ENCODE measurements at places on chromosomes 6 and 20.

DNA sequence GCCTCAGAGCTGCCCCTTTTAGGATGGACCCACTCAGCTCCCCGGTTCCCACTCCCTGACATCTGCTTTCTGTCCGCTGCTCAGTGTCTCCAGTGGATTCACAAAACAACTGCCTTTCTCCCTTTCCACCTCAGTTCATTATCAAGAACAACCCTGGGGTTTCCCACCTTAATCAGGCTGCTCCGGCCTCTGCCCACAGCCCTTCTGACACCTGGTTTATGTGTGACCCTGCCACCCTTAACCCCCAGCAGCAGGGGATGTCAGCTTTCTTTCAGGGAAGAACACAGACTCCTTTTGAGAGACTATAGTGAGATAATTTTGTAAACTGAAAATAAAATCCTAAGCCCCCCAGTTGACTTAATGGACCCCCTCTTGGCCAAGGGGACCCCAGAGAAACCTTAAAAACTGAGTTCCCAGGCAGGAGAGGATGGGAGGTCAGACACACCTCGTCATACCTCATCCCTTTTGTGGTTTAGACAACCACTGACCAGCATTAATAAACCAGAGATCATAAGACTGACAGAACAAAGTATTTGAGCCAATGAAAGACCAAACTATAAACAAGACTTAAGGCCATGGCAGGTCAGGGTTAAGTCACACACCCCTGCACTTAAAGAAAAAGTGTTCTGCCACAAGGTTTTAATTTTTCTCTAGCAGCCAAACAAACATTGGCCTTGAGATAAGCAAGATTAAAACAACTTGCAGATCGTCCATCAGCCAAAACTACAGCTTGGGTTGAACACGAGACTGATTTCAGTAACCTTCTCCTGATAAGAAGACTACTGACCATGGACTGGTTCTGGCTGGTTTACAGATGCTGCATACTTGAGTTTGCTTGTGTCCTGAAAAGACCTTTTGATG is 42.4 kb upstream of the DDR1 start:
- no peak for DNase-seq

DNA sequence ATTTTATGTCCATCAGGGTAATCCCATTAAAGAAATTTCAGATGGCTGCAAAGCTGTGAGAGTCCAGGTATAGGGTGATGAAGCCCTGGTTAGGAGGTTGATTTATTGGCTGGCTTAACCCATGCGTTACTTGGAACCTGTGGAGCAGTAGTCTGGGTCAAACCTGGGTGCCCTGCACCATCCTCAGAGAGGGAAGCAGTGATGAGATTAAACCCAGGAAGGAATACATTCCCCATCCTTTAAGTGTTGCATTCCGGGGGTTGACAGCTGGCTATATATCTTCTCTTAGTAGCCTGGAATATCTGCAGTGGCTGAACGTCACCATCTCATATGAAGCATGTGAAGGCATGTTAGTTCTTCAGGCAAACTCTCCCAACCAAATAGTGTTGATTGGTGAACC is 44.9 kb upstream of the JAG1 start:
- DNase-seq, result no peak

DNA sequence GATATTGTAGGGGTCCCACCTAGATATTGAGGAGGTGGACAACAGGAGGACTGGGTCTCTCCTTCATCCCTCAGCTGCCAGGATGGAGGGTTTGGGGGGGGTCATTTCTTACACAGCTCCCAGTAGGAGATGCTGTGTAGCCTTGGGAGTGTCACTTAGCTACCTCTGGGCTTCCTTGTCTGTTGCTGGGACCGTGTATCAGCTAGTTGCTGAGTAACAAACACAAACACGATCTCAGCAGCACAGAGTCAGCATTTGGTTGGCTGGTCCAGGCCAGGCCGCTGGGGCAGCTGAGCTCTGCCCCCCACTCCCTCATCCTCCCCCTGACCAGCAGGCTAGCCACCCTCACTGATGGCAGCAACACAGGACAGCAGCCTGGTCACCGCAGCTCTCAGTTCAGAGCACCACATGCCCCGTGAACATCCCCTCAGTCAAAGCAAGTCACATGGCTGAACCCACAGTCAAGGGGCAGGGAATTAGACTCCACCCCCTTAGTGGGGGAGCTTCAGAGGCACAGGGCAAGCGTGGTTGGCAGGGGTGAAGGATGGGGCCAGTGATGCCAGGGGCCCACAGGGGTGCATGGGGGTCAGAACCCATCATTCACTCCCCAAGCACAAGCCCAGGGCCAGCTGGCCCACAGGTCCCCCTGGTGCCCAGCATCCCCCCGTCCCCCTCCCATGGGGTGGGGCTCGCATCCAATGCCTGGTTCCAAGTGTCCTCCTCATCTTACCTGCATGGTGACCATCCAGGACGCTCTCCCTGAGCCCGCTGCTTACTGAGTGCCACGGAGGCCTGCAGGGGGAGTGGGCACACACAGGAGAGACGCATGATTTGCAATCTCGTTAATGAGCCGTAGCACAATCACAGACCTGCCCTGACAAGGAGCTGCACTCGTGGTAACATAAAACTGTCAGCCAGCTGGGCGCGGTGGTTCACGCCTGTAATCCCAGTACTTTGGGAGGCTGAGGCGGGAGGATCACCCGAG is 112.4 kb downstream of the TAF4 start:
- no peak for DNase-seq

DNA sequence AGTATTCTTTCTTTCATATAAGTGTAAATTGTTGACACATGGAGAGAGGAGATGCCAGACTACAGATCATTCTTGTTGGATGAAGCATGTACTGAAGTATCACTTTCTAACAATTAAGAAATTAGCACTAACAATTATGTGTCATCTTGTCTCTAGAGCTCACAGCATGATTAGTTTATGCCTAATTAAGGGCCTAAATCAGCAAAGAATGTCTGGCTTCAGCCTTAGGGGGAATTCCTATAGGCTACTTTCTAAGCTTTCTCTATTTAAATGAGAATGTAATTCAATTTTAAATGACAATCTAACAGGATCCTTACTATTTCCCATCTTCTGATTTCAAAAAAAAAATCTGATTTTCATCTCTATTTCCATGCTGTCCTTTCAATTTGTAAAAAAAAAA is 371.0 kb downstream of the EPHA7 start:
- DNase-seq, result no peak

- no peak for DNase-seq
These were observed 121.8 kb upstream of the PHACTR3 start for GRCh38 chr20:59482351-59483187.

DNA sequence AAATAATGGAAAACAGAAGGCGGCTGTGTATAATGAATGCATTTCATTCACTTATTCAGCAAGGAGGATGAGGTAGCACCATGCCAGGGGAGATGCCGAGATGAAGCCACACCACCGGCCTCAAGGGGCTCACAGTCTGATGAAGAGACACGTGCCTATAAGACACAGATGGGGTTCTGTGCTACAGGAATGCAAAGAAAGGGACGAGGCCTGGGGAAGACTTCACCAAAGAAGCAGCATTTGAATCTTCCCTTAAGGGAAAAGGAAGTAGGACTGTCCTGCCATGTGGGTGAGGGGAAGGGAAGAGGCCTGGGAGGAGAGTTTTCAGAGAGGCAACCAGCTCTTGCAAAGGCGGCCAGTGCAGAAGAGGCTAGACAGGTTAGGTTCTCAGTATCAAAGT is 98.9 kb downstream of the PSMG4 start:
- no peak for DNase-seq

DNA sequence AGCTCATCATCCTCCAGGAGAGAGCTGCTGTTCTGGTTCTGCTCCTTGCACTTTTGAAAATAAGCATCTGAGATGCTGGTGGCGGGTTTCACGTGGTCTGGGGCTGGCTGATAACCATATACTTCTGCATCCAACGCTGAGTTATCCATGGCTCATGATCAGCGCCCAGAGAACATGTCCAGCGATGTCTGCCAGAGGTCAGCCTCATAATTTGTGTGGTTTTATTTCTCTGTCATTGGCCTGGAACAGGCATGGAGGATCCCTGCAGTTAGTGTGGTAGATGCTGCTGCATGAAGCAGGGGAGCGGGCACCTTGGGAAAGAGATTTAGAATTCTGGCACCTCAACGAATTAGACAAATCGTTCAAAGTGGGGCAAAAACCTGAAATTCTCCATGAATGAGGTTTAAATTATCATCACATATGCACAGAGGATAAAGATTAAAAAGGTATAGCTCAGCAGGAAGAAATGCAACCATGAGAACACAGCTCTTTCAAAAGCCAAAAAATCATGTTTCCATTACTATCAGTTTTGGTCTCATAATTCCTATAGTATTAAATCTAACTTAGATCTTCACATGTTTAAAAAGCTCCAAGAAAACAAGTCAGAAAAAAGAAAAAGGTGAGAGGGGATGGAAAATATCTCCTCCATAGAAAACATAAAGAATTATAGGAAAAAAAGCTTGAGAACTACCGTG is 157.2 kb downstream of the SOD2 start:
- DNase-seq, result no peak

DNA sequence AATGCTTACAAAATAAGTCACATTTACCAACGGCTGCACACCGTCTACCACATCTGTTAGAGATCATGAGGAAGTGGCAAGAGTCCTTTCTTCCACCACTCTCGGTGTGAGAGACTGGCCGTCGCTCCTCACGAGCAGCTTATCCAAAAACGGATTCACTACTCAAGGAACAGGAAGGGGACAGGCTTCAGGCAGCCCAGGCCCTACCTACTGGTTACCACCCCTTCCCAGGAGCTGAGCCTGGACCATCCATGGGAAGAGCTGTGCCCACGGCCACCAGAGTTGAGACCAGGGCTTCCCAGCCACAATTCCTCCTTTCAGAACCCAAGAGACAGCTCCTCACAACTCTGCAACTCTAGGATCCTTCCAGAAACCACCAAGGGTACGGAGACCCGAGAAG is 37.0 kb downstream of the FOXF2 start:
- no peak for DNase-seq

- DNase-seq, result peak; percentile 78
These were observed 74.1 kb downstream of the LAMA4 start for GRCh38 chr6:112180095-112180820.

DNA sequence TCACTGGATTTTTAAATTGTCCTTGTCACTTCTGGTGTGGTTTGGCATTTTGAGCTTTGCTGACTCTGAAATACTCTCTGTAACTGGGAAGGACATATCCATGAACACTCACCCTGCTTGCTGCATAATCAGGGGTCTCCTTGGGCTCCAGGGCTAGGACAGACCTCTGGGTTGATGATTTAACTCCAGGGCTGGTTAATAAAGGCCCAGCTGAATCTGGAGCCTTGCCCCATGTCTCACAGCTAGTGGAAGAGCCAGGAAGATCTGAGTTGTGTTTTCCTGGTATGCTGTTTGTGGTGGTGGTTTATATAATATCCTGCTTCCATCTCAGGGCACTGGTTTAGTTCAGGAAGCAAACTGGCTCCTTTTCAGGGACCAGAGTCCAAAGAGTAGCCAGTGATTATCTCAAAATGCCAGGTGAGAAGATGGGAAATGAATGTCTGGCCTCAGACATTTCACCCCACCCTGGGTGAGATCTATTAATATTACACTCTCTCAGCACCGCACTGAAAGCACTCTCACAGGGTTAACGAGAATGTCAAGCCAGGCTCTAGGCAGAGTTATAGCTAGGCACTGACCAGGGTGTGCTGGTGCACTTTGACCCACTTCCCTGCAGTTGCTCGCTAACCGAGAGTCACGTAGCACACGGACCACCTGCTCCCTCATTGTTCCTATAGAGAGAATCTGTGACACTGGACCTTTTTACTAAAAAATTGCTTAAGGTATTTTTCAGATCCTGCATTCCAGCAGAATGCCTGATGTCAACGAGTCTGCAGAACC is 90.1 kb upstream of the SLC22A16 start:
- no peak for DNase-seq

GRCh38 chr6:70811788-70812187 is 144.1 kb downstream of the SMAP1 start:
- DNase-seq, result no peak

GRCh38 chr6:112481211-112481610 is 134.1 kb downstream of the RFPL4B start:
- DNase-seq, result no peak

GRCh38 chr6:4301871-4302270 is 166.5 kb upstream of the ECI2 start:
- DNase-seq, result no peak

- no peak for DNase-seq
These were observed 20.1 kb downstream of the NSFL1C start for GRCh38 chr20:1446536-1446935.

- DNase-seq, result no peak
These were observed 332.5 kb downstream of the CD83 start for GRCh38 chr6:14450133-14450504.

DNA sequence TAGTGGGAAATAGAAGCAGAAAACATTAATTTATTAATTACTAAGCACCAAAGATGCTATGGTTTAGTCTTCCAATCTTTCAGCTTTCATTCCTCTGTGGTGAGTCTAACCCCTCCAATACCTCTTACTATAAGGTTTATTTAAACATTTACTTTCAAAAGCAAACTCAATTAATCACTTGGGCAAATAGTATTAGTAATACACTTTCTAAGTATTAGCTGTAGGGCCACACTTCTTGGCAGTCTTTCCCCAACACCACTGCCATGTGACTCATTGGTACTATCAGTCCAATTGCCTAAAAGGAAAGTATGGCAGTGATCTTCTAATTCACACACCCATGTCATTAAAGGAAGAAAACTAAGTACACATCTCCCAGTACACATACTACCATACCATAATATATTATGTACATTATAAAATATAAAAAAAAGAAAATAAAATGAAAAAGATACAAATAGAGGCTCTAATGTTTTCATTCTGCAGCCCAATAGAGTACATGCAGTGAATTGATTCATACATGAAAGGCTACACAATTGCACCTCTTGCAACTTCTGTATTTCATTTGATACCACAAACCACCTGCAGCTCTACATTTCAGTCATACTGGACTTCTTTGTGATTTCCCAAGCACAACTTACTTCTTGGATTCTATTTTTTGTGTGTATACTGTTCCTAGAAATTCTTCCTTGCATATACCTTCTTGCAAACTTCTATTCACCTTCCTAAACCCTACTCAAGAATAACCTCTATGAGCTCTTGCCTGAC is 218.6 kb downstream of the PKHD1 start:
- no peak for DNase-seq

GRCh38 chr20:1060985-1061384 is 57.4 kb upstream of the PSMF1 start:
- no peak for DNase-seq

DNA sequence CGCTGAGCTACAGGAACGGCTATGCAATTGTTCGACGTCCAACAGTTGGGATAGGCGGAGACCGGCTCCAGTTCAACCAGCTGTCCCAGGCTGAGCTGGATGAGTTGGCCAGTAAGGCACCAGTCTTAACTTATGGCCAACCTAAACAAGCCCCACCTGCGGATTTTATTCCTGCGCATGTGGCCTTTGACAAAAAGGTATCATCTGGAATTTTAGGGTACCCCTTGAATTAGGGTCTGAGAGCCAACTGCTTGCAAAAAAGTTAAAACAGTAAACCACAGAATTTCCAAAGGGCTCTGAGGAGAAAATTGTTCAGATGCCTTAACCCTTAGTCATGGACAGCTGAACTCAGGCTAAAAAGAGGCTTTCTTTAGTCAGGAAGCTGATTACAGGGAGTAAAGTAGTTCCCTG is 3.8 kb downstream of the EFHC1 start:
- no peak for DNase-seq
